ENCODE measurements at places on chromosomes 6 and 20.

DNA sequence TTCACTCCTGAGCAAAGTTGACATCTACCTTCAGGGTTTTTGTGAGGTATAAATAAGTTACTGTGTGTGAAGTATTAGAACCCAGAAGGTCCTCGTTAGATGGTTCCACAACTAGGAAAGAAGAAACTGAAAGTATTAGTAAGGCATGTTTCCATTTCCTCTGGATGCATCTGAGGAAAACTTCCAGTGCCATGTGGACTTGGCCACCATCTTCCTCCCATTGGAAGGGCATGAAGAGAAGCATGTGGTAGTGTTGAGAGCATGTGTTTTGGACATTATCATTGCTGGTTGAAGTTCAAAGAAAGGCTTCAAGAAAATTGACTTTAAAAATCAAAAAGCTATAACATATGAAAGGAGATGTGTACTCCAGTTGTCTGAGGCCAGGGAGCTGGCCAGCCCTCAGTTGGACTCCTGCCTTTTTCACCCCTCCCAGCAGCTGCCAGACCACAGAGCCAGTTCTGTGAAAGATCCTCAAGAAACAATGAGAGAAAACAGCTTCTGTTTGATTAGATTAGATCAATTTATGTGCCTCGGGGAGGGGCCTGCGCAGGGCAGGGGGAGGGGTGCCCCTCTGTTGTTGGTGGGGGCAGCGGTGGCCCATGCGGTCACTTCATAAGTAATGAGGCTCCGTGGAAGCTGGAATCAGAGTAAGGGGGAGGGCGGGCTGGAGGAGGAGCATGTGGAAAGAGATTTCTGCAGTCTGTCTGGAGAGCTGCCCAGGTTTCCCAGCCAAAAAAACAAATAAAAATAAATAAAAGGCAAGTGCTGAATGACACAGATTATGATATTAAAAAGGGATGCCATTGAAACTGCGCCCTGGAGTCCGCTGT, 154.0 kb downstream of the JARID2 start:
- H3K27me3 ChIP-seq = no peaks in the 10 kb centered on the region
- peaks cover 10% of the 10 kb centered on the region for H3K36me3 ChIP-seq
- H3K4me3 ChIP-seq = peak overlapping the region; percentile 70
- no peak for DNase-seq
- H3K4me1 ChIP-seq = peaks cover 78% of the 10 kb centered on the region
- peak overlapping the region; percentile 91 for H3K27ac ChIP-seq

DNA sequence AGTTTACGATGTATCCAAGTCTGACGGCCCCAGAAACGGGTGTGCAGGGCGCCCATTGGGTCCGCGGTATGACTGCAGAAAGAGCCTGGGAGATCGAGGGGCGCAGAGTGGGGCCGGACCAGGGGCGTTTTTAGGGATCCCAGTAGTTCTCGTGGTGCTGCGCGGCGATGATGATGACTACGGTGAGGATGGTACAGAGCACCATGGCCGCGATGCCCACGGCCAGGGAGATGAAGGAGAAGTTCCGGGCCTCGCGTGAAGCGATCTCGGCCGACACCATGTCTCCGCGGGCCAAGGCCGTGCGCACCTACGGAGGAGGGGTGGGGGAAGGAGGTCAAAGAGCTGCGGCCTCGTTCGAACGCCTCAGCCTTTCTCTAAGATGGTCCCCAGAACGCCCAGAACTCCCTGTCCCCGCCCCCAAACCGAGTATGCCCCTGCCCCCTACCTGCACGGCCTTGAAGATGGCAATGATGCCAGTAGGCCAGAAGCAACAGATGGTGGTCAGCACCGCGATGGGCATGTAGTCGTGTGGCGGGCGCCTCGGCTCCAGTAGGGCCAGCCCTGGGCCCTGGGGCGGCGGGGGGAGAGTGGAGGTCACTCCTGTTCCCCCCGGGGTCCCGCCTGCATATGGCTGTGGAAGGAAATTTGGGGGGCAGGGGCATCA, 2.5 kb downstream of the PRRT1 start:
- peak overlapping the region; percentile 68 for H3K4me3 ChIP-seq
- H3K27ac ChIP-seq = peak overlapping the region; percentile 48
- peaks cover 43% of the 10 kb centered on the region for H3K27me3 ChIP-seq
- H3K36me3 ChIP-seq = no peaks in the 10 kb centered on the region
- peaks cover 44% of the 10 kb centered on the region for H3K4me1 ChIP-seq

DNA sequence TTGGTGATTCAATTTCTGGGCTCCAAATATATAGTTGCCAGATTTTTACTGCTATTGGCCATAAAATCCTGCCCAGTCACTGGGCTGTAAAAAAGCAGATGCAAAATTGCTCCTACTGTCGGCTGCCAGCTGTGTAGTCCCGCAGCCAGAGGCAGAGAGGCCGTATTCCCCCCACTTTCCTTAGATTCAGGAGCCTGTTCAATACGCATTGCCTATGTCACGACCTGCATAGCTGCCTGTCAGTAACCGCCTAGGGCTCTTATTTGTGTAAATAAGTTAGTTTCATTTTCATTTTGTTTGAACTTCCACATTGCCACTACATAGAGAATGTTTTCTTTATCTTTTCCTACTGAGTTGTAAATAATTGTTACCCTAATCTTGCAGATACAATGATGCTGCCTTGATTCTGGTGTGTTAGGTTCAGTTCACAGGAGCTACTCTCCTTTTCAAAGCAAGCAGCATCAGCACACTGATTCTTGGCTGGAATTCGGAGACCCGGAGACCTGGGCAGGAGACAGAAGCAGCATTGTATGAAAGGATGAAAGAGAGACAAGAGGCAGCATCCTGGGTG, 46.0 kb upstream of the UST start:
- H3K27me3 ChIP-seq = peaks cover 3% of the 10 kb centered on the region
- H3K36me3 ChIP-seq = no peaks in the 10 kb centered on the region
- peak overlapping the region; percentile 53 for H3K27ac ChIP-seq
- H3K4me3 ChIP-seq = peak overlapping the region; percentile 75

GRCh38 chr6:32969685-32970412, 1.5 kb downstream of the BRD2 start:
- H3K27ac ChIP-seq = peak overlapping the region; percentile 98
- H3K27me3 ChIP-seq = no peaks in the 10 kb centered on the region
- peaks cover 57% of the 10 kb centered on the region for H3K36me3 ChIP-seq
- peaks cover 22% of the 10 kb centered on the region for H3K4me1 ChIP-seq

DNA sequence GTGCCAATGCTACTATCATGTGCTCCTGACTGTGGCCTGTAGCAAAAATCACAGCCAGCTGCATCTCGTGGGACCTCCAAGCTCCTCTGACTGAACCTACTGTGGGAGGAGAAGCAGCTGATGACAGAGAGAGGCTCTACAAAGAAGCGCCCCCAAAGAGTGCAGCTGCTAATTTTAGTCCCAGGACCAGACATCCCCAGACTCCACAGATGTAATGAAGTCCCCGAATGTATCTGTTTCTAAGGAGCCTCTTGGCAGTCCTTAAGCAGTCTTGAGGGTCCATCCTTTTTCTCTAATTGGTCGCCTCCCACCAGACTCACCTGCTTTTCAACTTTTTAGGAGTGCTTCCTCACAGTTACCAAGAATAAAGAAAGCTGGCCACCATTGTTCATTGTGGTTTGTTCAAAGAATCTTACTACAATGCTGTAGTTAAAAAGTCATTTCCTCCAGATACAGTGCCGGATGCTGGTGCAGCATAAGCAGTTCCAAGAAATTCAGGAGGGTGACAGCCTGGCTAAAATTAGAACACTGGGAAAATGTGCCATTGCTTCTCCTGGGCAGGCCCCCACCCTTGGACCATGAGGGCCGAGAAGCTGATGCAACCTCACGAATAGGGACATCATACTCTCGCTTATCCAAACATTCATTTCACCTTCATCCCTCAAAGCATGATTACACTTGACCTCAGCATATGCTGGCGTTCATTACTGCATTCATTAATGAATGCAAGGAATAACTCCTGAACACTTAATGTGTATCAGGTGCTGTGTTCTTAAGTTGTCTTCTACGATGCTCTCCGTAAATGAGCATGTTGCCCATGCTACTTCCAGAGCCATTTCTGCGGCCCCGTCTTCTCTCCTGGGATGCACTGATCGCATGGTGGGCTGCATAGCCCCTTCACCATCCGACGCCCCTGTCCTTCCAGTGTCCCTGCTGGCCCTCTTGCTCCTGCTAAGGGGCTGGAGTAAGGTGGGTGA, 66.4 kb downstream of the LY86 start:
- H3K27ac ChIP-seq = peak overlapping the region; percentile 93
- peak overlapping the region; percentile 37 for H3K4me3 ChIP-seq
- peaks cover 93% of the 10 kb centered on the region for H3K4me1 ChIP-seq
- DNase-seq = peak; percentile 75
- H3K36me3 ChIP-seq = peaks cover 61% of the 10 kb centered on the region

DNA sequence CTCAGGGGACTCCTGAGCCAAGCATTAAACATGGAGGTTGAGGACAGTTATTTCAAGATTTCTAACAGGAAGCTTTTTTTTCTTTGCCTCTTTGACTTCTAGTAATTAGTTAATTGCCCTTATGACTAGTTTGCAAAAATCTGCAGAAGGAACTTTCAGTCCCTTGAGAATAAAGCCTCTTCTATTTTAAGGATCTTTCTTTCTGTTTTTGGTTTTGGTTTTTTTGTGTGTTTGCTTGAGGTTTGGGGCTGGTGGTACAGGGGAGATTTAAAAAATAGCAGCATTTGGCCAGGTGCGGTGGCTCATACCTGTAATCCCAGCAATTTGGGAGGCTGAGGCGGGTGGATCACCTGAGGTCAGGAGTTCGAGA, 259.3 kb downstream of the BMP7 start:
- H3K4me3 ChIP-seq = no peak overlapping the region
- peaks cover 5% of the 10 kb centered on the region for H3K27me3 ChIP-seq
- no peak for DNase-seq
- H3K27ac ChIP-seq = no peak overlapping the region

- no peaks in the 10 kb centered on the region for H3K36me3 ChIP-seq
- peaks cover 1% of the 10 kb centered on the region for H3K4me1 ChIP-seq
- no peak overlapping the region for H3K27ac ChIP-seq
Observed at GRCh38 chr6:169837529-169838250, 86.3 kb downstream of the ERMARD start.

DNA sequence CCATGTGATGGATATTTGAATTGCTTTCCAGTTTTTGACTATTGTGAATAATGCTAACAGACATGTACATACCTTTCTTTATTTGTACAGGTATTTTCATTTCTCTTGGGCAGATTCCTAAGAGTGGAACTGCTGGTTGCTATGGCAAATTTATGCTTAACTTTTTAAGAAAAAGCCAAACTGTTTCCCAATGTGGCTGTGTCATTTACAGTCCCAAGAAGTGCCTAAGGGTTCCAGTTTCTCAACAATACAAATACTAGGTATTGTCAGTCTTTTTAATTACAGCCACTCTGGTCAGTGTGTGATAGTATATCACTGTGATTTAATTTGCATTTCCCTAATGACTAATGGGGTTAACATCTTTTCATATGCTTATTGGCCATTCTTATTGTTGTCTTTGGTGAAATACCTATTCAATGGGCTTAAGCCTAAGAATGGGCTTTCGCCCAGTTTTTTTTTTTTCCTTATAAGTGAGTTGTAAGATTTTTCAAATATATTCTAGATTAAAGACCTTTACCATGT, 10.3 kb downstream of the REPS1 start:
- no peak for DNase-seq
- H3K4me1 ChIP-seq = peaks cover 15% of the 10 kb centered on the region
- no peak overlapping the region for H3K4me3 ChIP-seq
- no peaks in the 10 kb centered on the region for H3K27me3 ChIP-seq

GRCh38 chr6:158287047-158287446, 25.2 kb upstream of the TULP4 start:
- H3K27ac ChIP-seq = no peak overlapping the region
- no peak overlapping the region for H3K4me3 ChIP-seq
- H3K27me3 ChIP-seq = no peaks in the 10 kb centered on the region
- H3K36me3 ChIP-seq = peaks cover 9% of the 10 kb centered on the region

DNA sequence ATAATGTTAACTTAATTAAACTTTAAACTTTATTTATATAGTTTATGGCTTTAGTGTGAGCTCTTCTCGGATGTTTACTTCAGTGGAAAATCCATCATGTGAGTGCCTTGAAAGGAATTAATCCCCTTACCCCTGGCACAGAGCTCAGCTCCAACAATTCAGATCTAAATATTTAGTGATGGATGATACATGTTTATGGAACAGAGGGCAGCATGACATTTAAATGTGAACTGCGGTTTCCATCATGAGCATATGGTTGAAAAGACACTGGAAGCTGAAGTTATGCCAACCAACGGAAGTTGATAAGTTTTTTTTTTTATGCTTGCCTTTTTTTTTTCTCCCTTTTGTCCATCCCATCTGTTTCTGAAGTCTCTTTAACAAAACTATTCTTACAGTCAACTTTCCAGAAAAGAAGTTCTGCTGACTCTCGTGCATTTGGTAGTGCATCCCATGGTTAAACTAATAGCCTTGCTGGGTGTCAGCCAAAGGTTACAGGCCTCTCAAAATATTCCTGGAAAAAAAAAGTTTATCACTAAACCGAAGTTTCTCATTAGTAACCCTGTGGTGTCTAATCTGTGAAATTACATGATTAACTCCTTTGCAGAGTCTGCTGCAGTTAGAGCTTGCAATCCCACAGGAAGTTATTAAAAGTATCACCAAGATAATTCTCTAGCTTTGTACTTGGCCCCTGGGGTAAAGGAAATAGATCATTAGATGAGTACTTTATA, 243.9 kb upstream of the TCF21 start:
- no peak overlapping the region for H3K4me3 ChIP-seq
- no peak overlapping the region for H3K27ac ChIP-seq
- H3K27me3 ChIP-seq = no peaks in the 10 kb centered on the region
- DNase-seq = no peak
- H3K4me1 ChIP-seq = no peaks in the 10 kb centered on the region

DNA sequence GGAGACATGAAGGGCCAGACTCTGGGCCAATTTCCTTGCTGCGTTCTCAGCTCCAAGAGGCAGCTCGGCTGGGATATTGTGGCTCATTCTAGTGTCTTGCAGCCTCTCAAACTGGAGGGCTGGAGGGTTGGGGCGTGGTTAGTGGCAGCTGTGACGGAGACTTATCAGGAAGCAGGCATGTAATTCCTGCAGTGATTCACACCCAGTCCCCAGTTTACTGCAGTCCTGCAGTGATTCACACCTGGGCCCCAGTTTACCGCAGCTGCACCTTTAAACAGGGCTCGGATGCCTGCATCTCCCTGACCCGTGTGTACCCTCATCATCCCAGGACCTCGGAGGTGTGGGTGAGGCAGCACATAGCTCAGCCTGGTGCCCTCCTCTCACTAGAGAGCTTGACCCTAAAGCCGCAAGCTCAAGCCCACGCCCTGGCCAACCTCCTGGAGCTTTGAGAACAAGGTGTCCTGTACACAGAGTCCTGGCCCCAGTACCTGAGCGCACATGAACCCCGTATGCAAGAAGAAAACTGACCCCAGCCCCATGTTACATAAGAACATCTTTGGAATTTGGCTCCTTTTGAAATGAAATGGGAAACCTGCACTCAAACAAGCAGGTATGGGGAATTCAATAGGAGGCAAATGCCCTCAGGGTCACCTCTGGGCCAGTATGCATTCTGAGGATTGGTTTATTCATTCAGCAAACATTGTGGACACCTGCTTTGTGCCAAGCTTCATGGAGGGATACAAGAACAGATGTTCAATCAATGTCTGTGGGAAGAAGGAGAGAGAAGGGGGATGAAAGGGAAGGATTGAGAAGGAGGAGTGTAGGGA, 55.3 kb upstream of the FAM83D start:
- H3K4me3 ChIP-seq = no peak overlapping the region
- H3K36me3 ChIP-seq = peaks cover 41% of the 10 kb centered on the region
- H3K27ac ChIP-seq = peak overlapping the region; percentile 80
- DNase-seq = no peak
- H3K4me1 ChIP-seq = peaks cover 73% of the 10 kb centered on the region
- H3K27me3 ChIP-seq = no peaks in the 10 kb centered on the region
